CMK (cell line): ENCODE measurements at places on chromosomes 4 and X.

- no peak for DNase-seq
Measured at GRCh38 chr4:13766761-13767540, 139.4 kb upstream of the BOD1L1 start.

DNA sequence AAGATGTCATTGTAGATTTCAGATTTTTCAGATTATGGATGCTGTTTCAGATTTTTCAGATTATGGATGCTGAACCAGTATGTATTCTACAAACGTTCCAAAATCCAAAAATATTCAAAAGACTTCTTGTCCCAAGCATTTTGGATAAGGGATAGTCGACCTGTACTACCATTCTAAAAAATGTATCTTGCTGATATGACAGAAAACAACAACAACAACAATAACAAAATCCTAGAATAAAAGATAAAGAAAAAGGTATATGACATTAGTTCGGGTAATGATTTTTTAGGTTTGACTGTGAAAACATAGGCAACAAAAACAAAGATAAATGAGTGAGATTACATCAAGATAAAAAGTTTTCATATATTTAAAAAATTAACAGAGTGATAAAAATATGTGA lies 122.1 kb downstream of the GABRA2 start:
- no peak for DNase-seq

DNA sequence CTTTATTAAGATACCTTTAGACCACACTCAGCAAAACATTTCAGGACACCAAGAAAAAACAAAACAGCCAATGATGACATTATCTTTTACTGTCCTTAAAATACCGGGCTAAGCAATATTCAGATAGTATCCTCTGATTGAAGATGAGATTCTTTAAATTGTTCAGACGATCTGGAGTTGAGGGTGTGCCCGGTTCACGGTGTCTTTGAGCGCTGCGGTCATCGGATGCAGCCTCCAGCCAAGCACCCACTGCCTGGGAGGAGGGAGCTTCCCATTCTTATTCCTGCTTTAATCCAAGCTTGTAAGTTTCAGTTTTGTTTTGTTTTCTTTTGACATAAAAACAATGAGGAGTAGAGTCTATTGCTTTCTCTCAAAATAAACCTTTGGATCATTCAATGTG lies 14.1 kb downstream of the FAM149A start:
- DNase-seq, result no peak

DNA sequence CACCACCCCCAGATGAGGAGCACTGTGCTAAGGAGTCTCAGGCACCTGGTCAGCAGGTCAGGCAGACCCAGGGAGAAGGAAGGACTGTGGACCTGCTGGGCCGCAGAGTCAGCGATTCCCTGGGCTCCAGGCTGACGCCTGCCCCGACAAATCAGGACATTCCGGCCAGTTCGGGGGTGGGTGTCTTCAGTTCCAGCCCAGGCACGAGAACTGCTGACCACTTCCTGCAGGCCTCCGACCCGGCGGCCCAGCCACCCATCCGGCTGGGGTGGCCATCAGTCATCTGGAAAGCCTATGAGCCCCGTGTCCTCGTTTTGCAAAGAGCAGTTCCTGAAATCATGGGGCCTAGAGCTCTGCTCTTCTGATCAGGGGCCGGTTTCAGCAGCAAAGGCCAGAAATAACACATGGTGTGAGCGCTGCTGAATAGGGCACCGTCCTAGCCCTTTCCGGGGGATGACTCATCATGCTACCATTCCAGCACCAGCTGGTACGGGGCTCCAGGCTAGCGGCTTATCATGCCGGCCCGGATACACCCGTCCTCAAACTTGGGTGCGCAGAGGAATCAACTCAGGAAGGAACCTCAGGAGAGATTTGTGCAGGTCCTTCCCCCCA lies 7.8 kb upstream of the SH3TC1 start:
- DNase-seq, result peak; percentile 92

DNA sequence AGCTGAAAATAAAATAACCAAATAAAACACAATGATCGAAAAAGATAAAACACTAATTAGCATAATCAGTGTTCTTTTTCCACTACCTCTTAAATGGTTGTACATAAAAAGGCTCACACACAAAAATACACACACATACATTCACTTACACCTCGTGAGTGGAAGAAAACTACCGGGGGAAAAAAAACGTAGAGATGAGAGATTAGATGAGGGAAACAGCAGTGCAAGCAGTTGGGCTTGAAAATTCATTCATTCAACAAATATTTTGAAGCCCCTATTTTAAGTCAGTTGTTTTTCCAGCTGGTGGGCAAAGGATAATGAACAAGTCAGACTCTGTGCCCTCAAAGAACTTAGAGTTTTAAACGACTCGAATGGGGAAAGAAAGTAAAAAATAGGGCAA lies 1.0 kb downstream of the TBCK start:
- no peak for DNase-seq

GRCh38 chr4:55874831-55875230 lies 21.4 kb downstream of the EXOC1 start:
- DNase-seq, result no peak

- no peak for DNase-seq
Measured at GRCh38 chr4:87406462-87406861, 15.5 kb upstream of the HSD17B11 start.

DNA sequence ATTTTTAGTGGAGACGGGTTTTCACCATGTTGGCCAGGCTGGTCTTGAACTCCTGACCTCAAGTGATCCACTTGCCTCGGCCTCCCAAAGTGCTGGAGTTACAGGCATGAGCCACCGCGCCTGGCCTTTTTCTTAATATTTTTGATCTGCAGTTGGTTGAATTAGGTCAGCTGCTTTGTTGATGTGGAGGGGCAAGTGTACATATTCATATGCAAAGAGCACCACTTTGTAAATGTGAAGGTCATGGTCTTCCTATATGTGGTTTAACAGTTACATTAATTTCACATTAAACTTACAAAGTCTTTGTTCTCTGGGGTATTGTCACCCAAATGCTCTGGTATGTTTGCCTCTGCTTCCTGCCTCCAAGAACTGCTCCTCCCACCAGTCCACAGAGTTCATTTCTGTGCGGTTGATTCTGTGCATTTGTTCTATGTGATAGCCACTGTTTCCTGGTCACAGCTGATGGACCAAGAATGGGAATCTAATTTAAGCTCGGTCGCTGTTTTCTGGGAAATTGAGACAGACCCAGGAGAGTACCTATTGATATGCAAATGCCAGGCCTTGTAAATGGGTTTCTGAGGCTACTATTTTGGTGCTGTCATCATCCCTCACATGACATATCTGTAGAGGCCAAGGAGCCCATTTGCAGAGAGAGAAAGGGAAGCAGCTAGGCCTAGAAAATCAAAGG lies 26.9 kb upstream of the HPSE start:
- peak; percentile 59 for DNase-seq

- DNase-seq, result no peak
Measured at GRCh38 chr4:6848717-6849305, 60.8 kb upstream of the TBC1D14 start.

DNA sequence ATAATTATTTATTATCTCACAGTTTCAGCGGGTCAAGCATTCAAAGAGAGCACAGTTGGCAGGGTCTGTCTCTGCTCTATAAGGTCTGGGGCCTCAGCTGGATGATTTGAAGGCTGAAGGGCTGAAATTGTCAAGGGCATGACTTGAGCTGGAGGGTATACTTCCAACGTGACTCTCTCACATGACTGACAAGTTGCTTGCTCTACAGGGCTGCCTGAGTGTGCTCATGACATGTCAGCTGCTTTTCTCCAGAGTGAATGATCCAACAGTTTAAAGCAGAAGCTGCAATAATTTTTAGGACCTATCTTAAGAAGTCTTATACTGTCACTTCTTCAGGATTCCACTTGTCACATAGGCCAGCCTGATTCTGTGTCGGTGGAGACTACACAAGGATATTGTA lies 51.2 kb downstream of the TIGD2 start:
- DNase-seq, result no peak

DNA sequence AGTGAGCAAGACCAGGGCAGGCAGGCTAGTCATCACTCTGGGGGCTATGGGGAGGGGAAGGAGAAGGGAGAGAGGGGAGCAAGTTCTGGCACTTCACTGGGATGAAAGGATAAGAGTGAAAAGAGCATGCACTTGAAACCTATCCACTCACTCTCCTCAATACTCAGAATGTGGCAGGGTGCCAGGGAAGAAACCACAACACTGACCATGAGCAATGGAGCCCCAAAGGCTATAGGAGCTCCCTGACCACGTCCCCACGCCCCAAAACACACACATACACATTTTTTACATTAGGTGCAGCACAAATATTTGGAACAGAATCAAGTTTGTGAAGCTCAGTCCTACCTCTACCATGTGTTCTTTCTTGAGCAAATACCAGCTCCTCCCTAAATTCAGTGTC lies 132.2 kb downstream of the IDS start:
- DNase-seq, result no peak

DNA sequence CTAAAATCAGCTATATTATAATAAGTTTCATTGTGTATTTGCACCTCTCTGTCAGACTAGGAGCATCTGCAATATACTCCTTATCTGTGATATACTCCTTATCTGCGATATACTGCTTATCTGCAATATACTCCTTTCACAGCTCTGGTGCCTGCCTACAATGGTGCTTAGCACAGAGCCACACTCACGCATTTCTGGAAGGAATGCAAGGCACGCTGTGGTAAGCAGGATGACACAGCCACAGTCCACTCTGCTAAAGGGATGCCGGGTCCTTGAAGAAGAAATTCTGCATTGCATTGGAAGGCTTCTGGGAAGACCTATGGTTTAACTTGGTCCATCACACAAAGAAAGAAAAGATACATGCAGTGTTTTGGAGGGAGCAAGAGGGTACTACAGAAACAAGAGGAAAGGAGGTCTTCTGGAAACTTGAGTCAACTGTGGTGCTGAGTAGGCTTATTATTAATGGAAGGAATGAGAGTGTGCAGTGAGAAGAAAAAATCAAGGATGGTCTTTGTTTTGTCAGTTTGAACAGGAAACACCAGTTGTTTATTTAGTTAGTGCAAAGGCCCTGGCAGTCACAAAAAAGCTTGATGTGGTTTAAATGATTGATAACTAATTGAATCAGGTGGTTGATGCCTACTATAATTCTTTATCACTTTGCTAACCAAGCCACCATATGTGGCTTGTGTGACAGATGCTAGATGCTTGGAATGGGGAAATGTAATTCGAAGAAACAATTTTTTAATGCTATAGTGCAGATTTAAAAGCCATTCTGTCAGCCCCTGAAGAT lies 342.3 kb downstream of the GRXCR1 start:
- no peak for DNase-seq

- no peak for DNase-seq
Measured at GRCh38 chr4:130210864-130211263, 1114.9 kb downstream of the C4orf33 start.

GRCh38 chrX:135484641-135485289 lies 35.7 kb upstream of the INTS6L start:
- no peak for DNase-seq

DNA sequence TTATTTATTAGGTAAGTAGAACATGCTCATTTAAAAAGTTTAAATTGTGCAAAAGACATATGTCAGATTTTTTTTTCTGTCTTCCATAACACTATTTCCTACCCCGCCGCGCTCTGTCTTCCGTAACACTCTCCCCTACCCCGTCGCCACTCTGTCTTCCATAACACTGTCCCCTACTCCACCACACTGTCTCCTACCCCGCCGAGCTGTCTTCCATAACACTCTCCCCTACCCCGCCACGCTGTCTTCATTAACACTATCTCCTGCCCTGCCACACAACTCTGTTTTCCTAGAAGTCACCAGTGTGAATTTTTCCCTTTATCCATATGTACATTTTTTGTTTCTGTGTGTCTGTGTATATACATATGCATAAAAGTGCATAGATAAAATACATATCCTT lies 4.4 kb downstream of the MSMO1 start:
- DNase-seq, result no peak

- no peak for DNase-seq
Measured at GRCh38 chr4:152680988-152681603, 1.3 kb upstream of the TMEM154 start.

GRCh38 chrX:107978707-107979307 lies 3.4 kb downstream of the TEX13B start:
- DNase-seq, result no peak

DNA sequence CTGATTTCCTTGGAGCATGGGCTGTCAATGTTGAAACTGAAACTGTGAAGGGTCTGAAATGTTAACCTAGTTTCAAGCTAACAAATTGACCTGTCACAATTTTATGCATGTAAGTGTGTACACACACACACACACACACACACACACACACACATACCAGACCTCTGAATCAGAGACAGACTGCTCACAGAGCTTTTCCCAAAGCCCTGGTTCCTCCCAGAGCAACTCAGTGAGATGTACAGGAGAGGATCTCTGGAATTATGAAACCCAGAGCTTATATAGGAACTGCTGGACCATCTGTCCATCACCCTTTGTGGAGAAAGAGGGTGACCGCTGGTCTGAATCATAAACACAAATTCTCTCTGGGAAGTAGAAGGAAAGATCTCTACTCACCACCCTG lies 228.1 kb upstream of the PRPS2 start:
- DNase-seq, result no peak

GRCh38 chr4:109977854-109978501 lies 65.3 kb downstream of the EGF start:
- no peak for DNase-seq

DNA sequence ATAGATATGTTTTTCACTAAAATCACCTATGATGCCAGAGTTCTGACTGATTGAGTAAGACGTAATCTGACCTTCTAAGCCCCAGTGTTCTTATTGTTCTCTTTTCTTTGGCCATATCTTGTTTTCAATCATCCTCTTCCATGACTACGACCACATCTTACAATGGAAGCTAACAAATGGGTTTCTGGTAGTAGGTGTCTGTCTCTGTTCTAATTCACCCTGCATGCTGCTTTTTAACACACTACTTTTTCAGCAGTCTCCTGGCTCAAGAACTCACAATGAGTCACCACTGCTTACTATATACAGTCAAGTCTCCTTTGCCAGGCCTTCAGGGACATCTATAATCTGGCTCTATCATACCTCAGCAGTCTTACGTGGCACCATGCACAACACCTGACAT lies 146.1 kb downstream of the NEXMIF start:
- no peak for DNase-seq

- DNase-seq, result no peak
Measured at GRCh38 chrX:35351795-35352483, 409.3 kb downstream of the FAM47B start.

GRCh38 chr4:119728692-119729593 lies 100.3 kb upstream of the PDE5A start:
- no peak for DNase-seq

DNA sequence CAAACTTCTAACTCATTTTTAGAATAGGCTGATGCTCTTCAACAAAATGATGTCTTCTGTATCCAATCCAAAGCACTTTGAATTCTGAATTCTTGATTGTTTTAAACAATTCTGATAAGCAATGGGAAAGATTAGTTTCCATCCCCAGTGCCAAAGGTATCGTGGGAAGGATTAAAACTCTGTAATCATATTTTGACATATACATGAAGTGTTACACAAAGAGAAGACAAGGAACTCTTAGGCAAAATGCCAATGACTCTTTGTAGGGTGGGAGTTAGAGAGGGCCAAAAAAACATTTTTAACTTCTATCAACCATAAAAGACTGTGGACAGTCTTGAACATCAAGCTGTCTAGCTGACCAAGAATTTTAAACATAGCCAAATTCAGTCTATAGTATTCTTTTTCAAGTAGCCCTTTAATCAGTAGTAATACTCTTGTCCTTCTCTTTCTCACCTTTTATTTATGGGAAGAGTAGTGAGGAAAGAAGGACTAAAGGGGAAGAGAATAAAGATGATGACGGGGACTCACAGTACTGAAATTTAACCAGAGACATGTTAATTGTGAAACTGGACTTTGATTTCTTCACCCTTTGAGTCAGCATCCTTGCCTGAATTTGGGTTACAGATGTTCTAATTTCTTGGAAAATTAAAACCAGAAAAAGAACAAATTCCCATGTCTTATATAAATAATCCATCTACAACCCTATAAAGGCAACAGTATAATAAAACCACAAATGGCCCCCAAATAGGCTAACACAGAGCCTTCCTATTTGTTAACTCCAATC lies 51.8 kb upstream of the VEGFD start:
- DNase-seq, result no peak
